ENCODE measurements at places on chromosomes 13 and 19.

- DNase-seq: no peak
Measured at GRCh38 chr19:29216021-29216420, 3.1 kb upstream of the UQCRFS1 start.

DNA sequence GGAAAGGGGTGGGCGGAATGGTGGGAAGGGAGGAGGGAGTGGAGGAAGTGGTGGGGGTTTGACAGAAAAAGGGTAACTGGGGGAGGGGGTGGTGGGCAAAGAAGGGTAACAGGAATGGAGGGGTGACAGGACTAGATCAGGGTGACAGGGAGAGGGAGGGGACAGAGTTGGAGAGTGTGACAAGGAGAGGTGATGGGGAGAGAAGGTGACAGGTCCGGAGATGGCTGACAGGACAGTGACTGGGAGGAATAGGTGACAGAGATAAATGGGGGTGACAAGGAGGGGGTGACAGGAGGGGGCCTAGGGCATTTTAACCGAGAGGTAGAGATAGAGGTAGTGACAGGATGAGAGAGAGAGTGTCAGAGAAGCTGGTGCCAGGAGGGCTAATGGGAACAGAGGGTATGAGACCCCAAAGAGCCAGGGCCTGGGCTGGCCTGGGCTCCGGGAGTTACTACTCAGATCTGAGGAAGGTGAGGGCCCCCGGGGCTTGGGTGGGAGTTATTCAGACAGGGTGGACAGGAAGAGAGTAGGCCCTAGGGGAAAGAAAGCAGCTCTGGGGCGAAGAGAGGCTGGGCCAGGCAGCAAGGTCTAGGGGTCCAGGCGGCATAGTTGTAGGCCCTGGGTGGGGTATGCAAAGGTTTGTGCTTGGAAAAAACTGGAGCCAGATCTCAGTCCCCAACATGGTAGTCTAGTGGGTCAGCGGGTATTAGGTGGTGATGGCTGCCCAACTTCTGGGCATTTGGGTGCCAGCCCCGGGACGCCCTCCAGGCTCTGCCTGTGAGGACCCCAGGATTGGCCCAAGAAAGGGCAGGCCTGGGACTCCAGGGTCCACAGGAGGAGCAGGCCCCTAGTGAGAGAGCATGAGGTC is 660 bp downstream of the CIC start:
- no peak for DNase-seq

DNA sequence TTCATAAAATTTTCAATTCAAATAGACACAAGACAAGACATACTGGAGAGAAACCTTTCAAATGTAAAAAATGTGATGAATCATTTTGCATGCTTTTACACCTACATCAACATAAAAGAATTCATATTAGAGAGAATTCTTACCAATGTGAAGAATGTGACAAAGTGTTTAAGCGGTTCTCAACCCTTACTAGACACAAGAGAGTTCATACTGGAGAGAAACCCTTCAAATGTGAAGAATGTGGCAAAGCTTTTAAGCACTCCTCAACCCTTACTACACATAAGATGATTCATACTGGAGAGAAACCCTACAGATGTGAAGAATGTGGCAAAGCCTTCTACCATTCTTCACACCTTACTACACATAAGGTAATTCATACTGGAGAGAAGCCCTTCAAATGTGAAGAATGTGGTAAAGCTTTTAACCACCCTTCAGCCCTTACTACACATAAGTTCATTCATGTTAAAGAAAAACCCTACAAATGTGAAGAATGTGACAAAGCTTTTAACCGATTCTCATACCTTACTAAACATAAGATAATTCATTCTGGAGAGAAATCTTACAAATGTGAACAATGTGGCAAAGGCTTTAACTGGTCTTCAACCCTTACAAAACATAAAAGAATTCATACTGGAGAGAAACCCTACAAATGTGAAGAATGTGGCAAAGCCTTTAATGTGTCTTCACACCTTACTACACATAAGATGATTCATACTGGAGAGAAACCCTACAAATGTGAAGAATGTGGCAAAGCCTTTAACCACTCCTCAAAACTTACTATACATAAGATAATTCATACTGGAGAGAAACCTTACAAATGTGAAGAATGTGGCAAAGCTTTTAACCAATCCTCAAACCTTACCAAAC is 24.6 kb upstream of the ZNF431 start:
- DNase-seq: no peak

DNA sequence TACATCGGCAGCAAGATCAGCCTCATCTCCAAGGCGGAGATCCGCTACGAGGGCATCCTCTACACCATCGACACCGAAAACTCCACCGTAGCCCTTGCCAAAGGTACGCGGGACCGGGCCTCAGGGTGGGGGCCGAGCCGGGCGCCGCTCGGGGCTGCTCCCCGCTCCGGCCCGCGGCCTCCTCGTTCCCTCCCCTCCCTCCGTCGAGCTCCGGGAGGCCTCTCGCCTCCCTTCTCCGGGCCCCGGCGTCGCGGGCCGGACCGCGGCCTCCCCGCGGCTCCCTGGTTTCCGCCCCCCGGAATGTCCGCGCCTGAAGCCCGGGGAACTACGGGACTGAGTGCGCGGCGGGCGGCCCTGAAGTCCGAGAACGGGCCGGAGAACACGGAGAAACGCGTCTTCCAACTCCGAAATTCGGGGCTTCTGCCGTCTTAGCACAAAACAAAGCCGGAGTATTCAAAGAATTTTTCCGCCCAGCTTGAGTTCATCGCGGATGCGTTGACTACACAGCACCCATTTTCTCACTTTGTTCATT is 423 bp downstream of the LSM14A start:
- DNase-seq: no peak

DNA sequence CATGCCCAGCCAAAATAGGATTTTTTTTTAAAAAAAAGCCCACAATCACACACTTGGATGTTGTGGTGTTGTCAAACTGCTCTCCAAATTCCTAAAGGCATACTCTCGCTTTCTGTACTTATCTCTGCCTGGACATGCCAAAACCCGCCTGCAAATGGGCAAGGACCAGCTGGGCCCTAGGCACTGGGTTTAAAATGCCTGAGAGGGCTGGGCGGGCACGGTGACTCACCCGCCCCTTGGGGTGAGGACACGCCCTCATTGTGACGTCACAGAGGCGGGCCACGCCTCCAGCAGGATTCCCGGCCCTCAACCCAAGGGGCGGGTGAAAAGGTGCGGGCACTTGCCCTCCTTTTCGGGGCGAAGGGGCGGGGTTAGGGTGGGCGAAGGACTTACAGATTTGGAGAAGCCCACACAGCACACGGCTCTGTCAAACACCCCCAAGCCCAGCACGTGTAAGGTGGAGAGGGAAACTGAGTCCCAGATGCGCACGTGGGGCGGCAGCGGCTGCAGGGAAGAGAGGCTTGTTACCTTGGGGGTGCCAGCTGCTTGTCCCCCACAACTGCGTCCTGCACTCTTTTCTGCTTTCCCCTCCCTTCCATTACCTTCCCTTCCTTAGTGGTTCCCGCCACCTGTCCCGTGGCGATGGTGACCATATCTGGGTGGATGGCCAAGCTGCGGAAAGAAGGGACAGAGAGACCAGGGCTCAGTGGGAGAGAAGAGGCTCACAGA is 6.6 kb downstream of the EML2 start:
- DNase-seq: peak; percentile 53

GRCh38 chr13:74871369-74872070 is 610.4 kb downstream of the TBC1D4 start:
- DNase-seq: no peak

DNA sequence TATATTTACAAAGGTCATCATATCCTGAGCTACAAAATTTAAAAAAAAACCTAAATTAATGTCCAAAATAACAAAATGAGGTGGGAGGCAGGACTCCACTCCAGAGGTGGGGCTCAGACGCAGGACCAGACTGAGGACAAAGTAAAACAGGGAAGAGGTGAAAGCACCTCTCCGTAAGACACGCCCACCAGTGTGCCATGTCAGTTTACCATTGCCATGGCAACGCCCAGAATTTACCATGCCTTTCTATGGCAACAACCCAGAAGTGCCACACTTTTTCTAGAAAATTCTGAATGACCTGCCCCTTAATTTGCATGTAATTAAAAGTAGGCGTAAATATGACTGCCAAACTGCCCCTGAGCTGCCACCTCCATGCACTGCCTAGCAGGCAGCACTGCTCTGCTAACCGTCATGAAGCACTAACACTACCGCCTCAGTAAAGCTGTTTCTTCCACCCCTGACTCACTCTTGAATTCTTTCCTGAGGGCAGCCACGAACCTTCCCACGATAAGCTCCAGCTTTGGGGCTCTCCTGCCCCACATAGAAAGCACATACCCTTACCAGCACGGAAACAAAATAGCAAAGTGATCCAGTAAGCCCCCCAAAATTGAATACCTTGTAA is 22.3 kb upstream of the PDCD5 start:
- no peak for DNase-seq

GRCh38 chr19:44772959-44773358 is 4.7 kb upstream of the CBLC start:
- no peak for DNase-seq

DNA sequence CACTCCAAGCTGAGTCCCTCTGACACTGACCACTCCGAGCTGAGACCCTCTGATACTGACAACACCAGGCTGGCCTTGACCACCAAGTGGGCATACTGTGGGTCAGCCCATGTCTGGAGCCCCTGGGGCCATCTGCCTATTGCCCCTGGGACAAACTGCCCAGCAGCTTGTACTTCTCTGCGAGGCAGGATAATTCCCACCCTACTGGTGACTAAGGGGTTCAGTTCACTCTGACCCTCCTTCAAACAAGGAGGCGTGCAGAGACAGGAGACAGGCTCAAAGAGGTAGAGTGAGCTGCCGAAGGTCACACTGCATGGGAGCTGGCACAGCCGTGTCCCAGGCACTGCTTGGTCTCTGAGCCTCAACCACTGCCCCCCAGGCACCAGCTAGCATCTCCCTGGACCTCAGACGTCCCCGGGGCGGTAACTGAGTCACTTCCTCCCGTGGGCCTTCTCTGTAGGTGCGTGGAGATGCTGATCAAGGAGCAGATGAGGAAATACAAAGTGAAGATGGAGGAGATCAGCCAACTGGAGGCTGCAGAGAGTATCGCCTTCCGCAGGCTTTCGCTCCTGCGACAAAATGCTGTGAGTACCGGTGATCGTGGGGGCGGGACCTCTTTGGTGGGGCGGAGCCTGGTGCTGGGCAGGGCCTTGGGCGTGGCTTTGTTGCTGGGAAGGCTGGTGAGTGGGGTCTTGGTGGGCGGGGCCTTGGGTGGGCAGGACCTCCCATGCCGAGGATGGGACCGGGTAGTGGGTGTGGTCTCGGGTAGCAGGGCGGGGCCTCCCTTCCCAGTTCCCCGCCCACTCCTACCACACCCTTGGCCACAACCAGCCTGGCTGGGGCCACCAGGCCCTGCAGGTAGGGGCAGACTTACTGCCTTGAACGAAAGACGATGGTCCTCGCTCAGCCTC is 5.8 kb upstream of the USE1 start:
- DNase-seq: no peak

DNA sequence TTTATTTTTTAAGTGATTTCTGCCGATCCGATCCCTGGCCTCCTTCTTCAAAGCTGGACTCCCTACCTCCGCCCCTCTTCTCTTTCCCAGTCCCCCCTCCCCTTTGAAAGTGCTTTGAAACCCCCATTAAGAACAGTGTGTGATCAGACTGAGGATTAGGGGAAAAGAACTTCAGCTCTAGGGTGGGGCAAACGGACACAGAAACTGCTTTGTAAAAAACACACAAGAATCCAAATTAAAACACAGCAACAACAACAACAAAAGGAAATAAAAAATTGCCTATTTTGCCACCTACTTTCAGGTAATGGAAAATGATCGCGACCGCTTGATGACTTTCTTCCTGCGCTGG is 1.4 kb downstream of the SPRY2 start:
- DNase-seq: no peak

- DNase-seq: peak; percentile 80
Measured at GRCh38 chr19:48992581-48993174, 431 bp downstream of the GYS1 start.

GRCh38 chr13:33913829-33914228 is 95.9 kb downstream of the RFC3 start:
- DNase-seq: no peak

- no peak for DNase-seq
Measured at GRCh38 chr13:25170554-25171111, 1.5 kb downstream of the AMER2 start.

DNA sequence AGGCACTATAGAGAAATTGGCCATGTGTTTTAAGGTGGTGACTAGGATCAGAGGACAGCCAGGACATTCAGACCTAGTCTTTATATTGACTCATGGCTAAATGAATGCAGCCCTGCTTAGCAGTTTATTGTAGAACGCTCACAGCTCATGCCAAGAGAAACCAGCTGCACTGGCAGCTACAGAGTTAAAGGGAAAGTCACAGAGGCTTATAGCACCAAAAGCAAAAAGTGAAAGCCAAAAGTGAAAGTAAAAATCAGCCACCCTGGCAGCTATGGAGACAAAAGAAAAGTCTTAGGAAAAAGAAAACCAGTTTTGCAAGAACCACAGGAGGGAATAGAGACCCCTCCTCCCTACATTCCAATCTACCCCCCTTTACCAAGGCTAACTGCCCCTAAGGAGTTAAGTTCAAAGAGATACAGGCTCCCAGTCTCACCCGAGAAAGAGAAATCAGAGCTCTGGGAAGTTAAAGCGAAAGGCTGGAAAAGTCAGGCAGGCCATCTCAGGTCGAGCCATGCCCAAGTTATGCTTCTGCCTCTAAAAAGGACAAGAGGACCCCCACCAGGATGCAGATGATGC is 99.0 kb downstream of the ZNF429 start:
- peak; percentile 68 for DNase-seq

DNA sequence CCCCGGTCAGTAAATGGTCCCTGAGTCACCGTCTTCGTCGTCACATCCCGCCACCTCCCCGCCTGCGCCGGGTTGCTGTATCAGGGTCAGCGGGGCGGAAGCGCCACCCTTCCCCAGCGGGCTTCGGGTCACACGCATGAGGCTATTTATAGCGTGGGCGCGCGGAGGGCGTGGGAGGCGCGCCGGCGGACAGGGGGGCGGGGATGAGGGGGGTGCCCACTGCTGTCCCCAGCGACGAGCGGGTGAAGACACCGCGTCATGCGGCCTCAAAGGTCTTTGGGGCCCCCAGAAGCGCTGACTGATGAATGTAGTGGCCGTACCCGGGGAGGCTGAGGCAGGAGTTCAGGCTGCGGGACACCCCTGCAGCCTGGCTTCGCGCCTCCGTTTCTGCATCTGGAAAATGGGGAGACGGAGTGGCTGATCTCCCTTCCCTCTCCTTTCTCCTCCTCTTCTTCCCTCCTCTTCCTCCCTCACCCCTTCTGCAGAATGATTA is 7.9 kb downstream of the UNC13A start:
- no peak for DNase-seq

DNA sequence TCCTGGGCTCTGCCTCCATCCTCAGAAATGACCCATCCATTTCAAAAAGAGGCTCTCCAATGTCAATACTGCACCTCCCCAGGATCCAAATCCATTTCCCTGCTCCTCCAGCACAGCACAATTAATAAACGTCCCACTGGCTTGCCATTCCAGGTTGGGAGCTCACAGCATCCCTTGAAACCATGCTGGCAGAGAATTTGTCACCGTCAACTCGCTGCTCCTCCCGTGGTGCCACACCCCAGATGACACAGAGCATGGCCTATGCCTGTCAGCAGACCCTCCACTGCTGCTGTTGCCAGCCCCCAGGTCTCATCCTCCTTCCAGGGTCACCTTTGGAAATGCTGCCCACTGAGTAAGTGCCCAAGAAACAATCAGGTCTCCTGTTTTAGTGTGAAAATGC is 53.0 kb upstream of the UQCRFS1 start:
- DNase-seq: no peak

- DNase-seq: no peak
Measured at GRCh38 chr13:43203781-43204180, 180.4 kb downstream of the DNAJC15 start.

GRCh38 chr13:23909606-23910005 is 12.3 kb upstream of the C1QTNF9B start:
- no peak for DNase-seq

GRCh38 chr13:100644371-100644770 is 30.2 kb downstream of the TMTC4 start:
- DNase-seq: no peak

GRCh38 chr13:25420161-25420560 is 48.4 kb downstream of the ATP8A2 start:
- peak; percentile 76 for DNase-seq
